SK-N-DZ (cell line): ENCODE measurements at places on chromosomes 7 and 10.

GRCh38 chr7:87113077-87113476, 39.2 kb upstream of the DMTF1 start:
- DNase-seq: no peak

DNA sequence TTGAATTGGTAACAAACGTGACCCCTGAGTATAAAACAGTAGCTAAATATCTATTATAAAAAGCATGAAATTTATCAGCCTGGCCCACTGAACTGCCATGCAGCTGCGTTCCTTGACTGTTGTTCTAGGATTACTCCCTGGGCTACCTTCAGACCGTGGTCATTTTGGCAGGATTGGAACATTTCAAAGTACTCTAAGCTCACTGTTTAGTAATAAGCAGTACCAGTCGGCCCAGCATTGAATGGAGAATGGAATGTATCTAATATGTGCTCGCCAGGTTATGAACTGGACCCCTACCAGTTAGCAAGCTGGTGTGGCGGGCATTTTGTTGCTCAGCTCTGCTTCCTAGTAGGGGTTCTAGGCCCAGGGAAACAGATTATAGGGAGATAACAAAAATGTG, 112.2 kb downstream of the SEMA3C start:
- no peak for DNase-seq

DNA sequence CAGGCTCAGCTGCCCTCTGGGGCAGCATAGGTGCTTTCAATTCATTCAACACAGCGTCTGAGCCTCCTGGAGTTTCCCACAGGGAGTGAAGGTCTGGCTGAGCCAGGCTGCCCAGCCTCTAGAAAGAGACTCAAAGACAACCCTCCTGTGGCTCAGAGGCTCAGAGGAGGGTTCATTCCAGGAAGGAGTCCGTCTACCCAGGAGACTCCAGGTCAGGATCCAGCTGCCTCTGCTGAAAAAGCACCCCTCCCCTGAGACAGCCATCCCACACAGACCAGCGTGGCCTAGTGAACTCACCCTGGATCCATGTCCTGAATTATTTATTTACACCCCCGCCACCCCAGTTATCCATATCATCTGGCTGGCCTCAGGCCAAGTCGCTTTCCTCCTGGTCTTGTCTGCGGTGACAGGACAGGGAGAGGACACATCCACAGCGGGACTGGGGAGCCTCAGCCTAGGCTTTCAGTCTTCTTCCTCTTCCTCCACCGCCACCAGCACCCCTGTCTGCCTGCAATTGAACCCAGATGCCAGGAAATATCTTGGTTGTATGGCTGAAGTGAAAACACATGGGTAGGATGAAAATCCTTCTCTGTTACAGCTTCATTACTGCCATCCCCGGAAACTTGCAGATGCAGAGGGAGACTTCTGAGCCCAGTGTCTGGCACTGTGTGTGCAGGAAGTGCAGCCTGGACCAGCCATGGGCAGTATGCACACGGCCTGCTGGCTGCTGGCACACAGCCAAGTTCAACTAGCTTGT, 44.0 kb upstream of the COL13A1 start:
- no peak for DNase-seq

GRCh38 chr10:92846854-92847201, 1.5 kb upstream of the EXOC6 start:
- no peak for DNase-seq

GRCh38 chr10:133167693-133168616, 7.9 kb downstream of the KNDC1 start:
- no peak for DNase-seq

- DNase-seq: no peak
These were observed 154.8 kb upstream of the TMEM196 start for GRCh38 chr7:19928247-19928646.

- DNase-seq: no peak
These were observed 5.6 kb upstream of the PSAP start for GRCh38 chr10:71856619-71857018.
